ENCODE measurements at places on chromosomes 11 and 22.

DNA sequence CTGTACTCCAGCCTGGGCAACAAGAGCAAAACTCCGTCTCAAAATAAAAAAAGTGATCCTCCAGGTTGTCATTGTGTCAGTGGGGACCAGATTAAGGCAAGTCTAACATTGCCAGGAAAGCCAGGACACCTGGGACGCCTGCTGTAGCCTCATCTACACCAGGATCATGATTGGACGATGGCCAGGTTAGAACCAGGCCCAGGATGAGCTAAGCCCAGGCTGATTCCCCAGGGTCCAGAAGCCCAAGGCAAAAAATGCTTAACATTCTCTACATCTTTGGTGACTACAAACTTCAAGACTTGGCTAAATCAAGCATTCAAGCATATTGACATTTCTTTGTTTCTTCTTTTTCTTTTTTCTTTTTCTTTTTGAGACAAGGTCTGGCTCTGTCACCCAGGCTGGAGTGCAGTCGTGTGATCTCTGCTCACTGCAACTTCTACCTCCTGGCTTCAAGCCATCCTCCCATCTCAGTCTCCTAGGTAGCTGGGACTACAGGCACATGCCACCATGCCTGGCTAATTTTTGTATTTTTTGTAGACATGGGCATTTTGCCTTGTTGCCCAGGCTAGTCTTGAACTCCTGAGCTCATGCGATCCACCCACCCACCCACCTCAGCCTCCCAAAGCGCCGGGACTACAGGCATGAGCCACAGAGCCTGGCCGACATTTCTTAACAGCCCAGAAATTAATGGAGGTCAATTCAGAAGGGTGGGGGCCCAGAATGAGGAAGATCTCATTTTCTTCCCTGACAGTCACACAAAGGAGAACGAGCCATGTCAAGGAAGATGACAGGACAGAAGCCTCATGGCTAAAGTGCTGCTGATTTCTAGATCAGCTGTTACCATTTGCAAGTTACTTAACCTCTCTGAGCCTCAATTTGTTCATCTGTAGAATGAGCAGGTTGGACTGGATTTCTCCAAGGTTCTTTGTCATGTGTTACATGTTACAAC lies 12.5 kb upstream of the PTPRJ start:
- DNase-seq = no peak

- peak; percentile 77 for DNase-seq
Measured at GRCh38 chr11:72969894-72970335, 155.7 kb downstream of the ATG16L2 start.

DNA sequence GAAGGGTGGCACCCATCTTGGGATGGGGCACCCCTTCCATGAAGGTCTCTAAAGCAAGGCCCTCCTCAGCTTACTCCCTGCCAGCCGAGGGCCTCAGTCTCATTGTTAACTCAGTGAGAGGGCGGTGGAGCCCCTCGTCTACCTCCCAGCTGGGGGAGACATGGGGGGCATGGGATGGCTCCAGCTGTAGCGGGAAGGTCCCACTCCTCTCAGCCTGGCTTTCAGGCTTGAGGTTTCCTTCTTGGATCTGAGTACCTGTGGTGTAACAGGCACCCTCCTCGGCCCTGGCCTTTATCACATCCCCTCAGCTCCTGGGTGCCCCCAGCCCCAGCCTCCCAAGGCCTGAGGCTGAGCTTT lies 2.0 kb downstream of the MIF start:
- no peak for DNase-seq

GRCh38 chr11:12263141-12263693 lies 114.2 kb upstream of the PARVA start:
- DNase-seq = no peak

Measured in suppressor macrophage treated with lipopolysaccharide for 4 hours (primary cell).